Activated T-cell treated with anti-CD3 and anti-CD28 coated beads, Interleukin-2, amount 50 U/mL, for 72 hours (primary cell): ENCODE measurements at places on chromosomes 5 and 9.

DNA sequence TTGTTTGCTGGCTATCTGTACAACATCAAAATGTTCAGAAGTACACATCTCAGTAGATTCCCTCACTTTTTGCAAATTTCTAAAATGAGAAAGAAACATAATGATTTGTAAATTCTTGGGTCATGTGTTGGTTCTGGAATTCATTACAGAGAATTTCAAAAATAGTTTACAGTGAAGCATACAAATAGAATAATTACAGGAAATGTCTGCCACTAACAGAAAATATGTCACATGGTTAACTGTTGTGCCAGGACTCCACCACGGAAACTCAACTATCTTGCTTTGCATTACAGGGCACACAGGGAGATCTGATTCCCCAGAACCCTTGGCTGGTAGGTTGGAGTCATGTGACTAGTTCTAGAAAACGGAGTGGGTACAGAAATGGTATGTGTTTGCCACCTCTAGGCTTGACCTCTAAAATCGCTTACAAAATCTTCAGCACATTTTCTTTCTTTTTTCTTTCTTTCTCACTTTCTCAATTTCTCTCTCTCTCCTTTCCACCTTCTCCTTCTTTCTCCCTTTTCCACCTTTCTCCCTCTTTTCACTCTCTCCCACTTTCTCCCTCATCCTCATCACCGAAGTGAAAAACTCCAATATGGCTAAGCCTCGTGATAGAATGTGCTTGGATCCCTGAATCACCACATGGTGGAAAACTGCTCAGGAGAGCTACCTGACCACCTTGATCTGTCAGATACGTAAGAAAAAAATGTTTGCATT lies 32.4 kb downstream of the RASEF start:
- DNase-seq = no peak

- no peak for DNase-seq
Observed at GRCh38 chr9:36817160-36817834, 216.8 kb downstream of the PAX5 start.

GRCh38 chr5:72818866-72819534 lies 2.5 kb downstream of the TNPO1 start:
- peak; percentile 54 for DNase-seq

- DNase-seq = no peak
Observed at GRCh38 chr9:2260417-2261306, 245.5 kb downstream of the SMARCA2 start.

- no peak for DNase-seq
Observed at GRCh38 chr9:110532908-110533665, 46.5 kb downstream of the SVEP1 start.

GRCh38 chr5:7755958-7756357 lies 95.0 kb downstream of the CFAP90 start:
- DNase-seq = no peak

DNA sequence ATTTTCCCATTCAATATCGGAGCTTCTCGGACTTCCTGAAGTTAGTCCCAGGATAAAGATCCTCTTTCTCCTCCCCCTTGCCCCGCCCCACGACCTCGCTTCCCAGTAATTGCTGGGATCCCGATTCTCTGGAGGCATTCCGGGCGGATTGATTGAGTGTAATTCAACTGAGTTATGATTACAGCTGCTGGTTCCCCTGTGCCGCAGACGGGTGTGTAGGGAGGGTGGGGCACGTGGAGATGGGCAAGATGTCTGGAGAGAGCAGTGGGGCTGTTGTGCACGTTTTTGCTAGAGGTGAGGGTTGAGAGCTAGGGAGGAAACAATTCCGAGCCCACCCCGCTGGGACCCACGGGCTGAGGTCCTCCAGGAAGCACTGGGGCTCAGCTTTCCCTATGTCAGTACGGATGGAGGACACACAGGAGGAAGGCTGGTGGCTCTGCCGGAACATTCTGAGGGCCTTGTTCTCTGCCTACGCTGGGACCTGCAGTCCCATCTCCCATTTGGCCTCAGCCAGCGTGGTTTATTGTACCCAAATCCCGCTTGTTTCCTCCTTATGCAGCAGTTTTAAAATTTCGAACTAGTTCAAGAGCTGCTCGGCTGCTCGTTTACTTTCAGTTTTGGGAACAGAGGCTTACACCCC lies 2.4 kb upstream of the DMRT2 start:
- no peak for DNase-seq

GRCh38 chr5:159094745-159095144 lies 5.0 kb downstream of the EBF1 start:
- DNase-seq = peak; percentile 65
